ENCODE measurements at places on chromosomes 7 and 10.

DNA sequence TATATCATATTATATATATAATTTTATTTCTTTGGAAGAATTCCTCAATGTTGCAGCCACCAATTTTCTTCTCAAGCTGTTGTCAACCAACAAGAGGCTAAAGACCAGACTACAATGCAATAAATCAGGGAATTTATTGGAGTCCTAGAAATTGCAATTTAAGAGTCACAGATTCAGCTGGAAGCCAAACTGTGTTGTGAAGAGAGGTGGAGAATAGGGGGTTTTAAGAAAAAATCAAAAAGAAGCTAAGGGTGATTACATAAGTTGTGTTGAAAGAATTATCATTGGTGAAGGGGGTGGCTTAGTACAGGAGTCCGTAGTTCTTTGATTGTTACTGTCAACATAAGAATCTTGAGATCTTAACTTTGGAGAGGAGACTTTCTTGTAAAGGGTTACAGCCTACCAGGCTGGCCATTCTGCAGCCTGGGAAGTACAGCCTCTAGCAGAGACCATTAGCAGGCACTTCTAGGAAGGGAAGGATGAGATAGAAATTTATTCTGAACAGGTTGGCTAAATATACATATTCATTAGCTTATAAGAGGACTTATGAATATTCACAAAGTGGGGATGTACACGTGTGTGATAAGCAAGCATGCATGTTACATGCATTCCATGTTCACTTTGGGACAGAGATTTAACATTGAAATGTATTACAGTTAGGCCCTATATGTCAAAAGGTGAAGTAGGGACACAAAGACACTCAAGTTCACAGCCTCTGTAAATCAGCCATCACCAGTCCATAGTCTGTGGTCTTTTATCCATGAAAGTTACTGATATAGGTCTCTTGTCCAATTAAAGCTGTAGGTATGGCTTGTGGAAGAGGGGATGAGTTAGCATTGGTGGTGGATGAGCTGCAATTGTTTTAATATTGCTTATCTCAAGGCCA is 8.3 kb upstream of the TMEM168 start:
- no peak for DNase-seq

DNA sequence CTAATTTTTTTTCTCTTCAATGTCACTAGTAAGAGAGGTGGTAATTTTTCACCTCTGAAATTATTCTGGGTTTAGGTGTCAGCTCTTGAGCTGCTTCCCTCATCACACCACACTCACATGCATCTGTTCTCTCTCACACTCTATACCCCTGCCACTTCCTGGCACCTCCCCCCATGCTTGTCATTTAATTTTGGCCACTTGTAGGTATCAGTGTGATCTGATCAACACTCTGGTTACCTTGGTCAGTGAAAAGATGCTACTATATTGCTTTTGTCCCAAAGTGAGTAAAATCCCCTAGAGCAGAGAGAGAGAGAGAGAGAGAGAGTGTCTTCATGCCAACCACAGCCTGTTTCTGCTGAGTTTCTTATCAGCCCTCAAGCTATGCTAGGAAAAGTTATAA is 42.5 kb downstream of the STK17A start:
- DNase-seq: no peak

- DNase-seq: no peak
Measured at GRCh38 chr10:21172930-21173801, 276.1 kb upstream of the NEBL start.

GRCh38 chr10:20809631-20810030 is 87.5 kb downstream of the NEBL start:
- DNase-seq: no peak

GRCh38 chr10:118373786-118374185 is 31.7 kb upstream of the FAM204A start:
- no peak for DNase-seq

GRCh38 chr10:48568131-48568530 is 36.7 kb downstream of the ARHGAP22 start:
- no peak for DNase-seq

DNA sequence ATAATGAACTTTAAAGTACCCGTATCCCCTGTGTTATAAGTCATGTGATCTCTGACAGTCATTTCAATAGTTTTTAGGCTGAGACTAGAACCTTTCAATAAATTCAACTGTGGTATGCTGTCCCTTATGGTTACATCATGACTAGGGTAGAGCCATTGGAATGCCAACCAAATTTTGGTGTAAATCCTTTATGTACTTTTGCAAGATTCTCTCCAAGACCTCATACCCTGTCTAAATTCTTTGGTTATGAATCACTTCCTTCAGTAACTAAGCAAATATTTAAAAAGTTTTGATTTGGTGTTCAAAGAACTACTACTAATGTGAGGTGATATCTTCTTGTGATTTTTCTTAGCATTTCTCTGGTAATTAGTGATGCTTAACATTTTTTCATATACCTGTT is 20.8 kb upstream of the OR6B1 start:
- no peak for DNase-seq

DNA sequence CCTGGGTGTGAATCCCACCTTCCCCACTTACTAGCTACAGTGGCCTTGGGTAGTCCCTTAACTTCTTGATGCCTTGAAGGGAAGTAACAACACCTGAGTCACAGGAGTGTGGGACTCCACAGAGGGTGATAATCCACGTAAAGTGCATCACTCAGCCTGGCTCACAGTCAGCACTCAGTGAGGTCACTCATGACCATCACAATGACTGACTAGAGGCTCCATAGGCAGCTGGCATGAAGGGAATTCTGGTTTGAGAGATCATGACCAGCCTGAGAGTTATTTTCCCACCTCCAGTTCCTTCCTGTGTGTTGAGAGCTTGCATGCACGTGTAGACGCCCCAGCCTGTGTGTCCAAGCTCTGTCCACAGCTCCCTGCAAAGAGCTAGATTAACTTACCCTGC is 34.8 kb downstream of the NEUROG3 start:
- DNase-seq: no peak

GRCh38 chr10:71262027-71262426 is 49.7 kb downstream of the UNC5B start:
- no peak for DNase-seq

- DNase-seq: no peak
Measured at GRCh38 chr10:45160271-45160670, 155.1 kb downstream of the OR13A1 start.

DNA sequence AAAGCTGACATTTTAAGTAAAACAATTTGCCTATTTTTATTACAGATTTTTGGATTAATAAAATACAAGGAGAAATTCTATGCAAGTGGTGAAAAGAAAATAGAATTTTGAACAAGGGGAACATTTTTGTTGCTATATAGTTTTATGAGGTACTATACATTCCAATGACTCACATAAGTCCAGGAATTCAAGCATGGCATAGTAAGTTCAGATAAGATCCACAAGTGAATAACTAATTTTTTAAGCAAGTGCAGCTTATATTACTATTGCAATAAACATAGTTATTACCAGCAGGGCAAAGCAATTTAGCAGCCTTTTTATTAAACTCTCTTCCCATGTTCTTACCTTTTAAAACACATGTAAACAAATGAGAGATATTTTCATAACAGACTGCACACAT is 1123.5 kb upstream of the LRRN3 start:
- no peak for DNase-seq

DNA sequence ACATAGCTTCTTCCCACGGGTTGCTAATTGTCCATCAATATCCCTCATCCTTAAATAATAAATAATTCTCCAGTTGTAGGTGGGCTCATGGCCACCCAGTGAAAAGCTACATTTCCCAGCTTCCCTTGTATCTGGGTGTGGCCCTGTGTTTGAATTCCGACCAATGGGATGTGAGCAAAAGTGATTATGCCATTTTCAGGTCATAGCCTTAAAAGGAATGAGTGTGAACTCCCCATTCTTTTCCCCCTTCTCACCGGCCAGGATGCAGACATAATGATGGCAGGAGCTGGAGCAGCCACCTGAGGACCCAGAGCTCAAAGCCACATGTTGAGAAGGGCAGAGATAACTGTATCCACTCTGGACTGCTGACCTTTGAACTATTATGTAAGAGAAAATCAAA is 30.3 kb upstream of the CALU start:
- no peak for DNase-seq

DNA sequence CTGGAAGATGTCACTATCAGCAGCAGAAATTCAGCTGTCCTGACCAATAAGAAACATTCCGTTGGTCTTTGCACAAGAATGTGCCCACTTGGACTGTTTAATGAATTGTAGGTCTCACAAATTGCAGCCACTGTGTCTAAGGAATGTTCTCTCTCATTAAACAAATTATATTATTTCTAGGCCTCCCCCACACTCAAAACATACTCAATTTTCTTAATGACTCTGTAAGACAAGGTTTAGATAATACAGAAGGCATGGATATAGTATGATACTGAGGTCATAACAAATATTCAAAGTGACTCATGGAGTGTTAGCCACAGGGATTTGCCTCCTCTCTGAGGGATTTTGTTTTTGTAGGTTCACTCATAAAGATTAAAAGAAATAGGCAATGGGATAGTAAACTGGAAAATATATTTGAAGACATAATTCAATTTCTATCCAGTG is 197.5 kb downstream of the PTN start:
- DNase-seq: no peak

GRCh38 chr10:119416855-119417254 is 125.7 kb downstream of the RGS10 start:
- peak; percentile 84 for DNase-seq

DNA sequence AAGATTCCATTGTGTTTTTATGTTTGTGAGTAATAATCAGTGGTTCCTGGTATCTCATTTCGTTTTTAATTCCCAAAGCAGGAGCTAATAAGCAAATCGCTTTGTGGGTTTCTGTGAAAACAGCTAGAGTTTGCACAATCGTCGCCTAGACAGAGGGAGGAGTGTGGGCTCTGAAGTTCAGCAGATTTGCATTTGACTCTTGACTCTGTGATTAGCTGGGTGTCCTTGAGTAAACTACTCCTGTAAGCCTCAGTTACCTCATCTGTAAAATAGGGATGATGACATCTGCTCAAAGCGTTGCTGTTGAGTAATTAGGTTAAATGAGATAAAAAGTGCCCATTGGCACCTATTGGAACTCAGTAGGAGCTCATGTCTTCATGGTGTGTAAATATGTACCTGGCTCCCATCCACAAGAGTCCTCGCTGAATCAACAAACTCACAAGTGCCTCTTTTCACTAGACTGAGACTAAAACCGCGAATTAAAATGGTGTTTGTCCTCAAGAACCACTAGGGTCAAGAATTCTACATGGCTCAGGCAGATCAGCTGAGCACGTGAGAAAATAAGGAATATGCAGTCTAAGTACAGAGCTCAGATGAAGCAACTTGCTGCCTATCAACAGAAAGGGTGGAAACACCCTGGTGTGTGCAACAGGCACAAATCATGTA is 385.8 kb upstream of the C7orf33 start:
- DNase-seq: no peak

DNA sequence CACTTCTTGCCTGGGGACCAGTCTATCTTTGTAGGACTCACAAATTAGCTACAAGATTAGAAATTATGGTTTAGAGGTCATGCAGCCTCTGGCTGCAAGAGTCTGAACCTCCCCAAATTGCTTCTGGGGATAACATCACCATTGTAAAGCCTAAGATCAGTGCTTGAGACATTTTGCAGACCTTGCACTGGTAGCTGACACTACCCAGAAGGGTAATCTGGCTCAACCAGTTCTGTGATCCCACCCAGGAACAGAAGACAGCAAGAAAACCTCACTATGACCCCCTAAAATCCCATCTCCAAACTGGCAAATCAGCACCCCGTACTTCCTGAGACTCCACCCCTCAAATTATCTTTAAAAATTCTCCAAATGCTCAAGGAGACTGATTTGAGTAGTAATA is 58.2 kb upstream of the CDK13 start:
- no peak for DNase-seq

DNA sequence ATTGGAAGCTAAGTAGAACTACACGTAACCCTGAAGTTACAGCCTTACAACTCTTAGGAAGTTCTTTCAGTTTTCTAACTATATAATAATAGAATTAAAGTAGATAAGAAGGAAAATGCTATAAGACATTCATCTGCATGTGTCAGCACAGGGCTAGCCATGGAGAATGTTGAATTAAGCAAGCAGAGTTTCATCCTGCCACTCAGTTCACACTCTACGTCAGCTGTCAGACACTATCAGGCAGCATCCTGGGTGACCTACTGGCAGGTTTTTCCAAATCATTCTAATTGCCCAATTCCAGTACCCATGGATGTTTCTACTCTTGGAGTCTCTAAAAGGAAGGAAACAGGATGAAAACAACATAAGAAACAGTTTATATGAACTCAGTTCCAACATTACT is 45.0 kb upstream of the LRRTM3 start:
- DNase-seq: no peak

- DNase-seq: no peak
Measured at GRCh38 chr10:131496351-131497052, 185.0 kb upstream of the TCERG1L start.

GRCh38 chr7:80499350-80499953 is 12.4 kb downstream of the GNAT3 start:
- DNase-seq: no peak

GRCh38 chr10:35565602-35566081 is 39.5 kb upstream of the GJD4 start:
- DNase-seq: no peak

GRCh38 chr10:130190055-130190736 is 54.0 kb downstream of the GLRX3 start:
- DNase-seq: peak; percentile 89

GRCh38 chr7:156152390-156152789 is 340.1 kb upstream of the SHH start:
- no peak for DNase-seq

GRCh38 chr7:142832417-142832816 is 22.5 kb upstream of the EPHB6 start:
- no peak for DNase-seq

GRCh38 chr10:12221323-12222298 is 25.6 kb downstream of the CDC123 start:
- no peak for DNase-seq

DNA sequence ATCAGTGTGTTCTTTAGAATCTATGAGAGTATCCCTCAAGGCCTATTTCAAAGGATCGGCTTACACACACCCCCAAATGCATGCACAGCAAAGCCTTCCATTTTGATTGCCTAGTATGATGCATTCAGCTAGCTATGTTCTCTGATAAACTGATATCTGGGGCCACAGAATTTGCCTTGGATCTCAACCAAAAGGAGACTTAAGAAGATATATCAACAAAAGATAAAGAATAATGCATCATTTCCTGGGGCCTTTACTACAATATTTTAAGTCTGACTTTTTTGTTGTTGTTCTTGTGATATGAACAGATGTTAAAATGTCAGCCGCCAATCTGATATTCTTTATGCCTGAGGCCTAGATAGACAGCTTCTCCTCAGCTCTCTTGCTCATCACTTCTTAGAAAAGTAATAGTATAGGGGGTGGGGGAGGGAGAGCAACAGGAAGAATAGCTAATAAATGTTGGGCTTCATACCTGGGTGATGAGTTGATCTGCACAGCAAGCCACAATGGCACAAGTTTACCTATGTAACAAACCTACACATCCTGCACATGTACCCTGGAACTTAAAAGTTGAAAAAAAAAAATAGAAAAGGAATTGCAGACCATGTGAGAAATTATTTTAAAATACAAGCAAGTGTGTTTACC is 792.9 kb upstream of the GHITM start:
- DNase-seq: no peak
